ENCODE measurements at places on chromosomes 1 and 21. TPM values are rescaled to one million over a fixed set of nuclear protein-coding genes. Genes with fewer than 3 reads are reported as not detected.

DNA sequence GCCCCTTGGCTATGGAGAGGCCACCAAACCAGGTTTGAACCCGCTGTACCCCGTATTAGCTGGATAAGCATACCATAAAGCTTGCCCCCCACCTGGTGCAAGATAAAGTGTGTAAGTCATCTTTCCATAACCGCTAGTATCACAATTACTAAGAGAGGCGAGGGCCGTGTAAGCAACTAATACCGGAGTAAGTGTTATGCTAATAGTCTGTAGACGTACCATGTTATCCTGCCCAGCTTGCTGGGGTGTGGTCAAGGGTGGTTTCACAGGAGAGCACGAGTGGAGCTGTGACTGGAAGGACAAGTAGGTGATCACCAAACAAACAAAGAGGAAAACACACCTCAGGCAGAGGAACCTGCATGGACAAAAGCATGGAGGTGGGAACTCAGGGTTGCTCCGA lies 3.6 kb upstream of the TNFRSF1B start:
- DNase-seq, result no peak

DNA sequence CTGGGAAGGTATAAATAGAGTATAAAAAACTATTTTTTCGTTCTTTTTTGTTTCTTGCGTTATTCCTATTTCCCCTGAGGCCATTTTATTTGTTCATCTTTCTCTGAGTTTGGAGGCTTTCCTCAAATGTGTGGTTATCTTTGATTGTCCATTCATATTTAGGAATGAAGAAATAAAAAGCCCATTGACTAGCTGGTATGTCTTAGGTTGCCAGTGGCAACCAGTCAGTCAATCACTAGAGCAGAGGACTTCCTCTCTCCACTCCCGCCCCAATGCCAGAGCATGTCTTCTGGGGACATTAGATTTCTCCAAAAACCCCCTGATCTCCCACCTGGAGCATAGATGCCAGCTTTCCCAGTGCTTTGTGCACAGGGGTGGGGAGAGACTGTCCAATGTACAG lies 20.7 kb upstream of the FOXE3 start:
- DNase-seq, result no peak

DNA sequence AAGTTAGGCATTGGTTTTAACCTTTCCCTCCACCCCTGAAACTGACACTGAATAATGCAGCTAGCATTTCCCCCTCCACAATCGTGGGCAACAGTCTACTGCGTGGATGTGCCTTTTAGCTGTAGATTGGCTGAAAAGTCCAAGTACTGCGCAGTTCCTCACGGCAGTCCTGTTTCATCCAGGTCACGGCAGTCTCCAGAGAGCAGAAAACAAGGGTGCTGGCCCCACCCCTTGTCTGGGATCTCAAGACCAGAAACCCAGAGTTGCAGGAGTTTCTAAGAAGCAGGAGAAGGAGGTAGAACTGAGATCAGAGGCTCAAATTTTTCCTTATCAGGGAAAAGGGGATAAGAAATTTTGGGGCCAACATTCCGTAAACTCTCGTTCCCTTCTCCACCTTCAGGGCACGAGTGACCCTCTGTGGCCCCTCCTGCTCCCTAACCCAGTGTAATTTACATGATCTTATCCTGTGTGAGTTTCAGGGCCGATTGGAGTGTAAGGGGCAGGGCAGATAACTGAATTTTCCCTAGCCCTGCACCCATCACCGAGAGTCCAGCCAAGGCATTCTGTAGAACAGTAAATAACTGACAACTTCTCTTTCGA lies 25.9 kb upstream of the PLA2G2C start:
- no peak for DNase-seq

CHIA gene
- not detected for polyA plus RNA-seq

SPRR2G gene
- not detected for polyA plus RNA-seq

CBS gene
- not detected for polyA plus RNA-seq

URB1 gene
- 3.9 TPM for polyA plus RNA-seq

All from CD8-positive, alpha-beta memory T cell (primary cell).